ENCODE measurements at places on chromosomes 12 and 14. TPM values are rescaled to one million over a fixed set of nuclear protein-coding genes. Genes with fewer than 3 reads are reported as not detected.
A peak's percentile ranks its signal among the peaks of the same experiment; 100 is the strongest.

DNA sequence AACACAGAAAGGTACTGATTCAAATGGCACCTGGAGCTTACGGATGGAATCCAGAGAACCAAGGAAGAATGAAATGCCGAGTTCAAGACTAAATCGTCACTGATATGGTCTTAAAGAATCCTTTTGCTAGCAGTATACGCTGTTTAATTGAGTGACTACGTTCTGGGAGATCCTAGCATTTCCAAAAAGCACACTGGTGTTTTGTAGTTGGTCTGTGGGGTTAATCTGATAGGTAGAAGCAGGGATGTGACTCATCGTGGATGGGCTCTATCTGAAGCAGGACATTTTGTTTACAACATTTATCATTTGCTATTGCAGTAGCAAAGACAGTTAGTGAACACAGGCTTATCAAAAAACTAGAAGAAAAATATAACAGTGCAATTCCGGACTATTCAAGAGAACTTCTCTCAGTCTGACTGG lies 169.2 kb upstream of the HMGA2 start:
- no peaks in the 10 kb centered on the region for H3K36me3 ChIP-seq
- H3K4me3 ChIP-seq, result no peak overlapping the region
- no peaks in the 10 kb centered on the region for H3K27me3 ChIP-seq
- DNase-seq, result no peak

GRCh38 chr12:61717986-61718385 lies 542.2 kb upstream of the USP15 start:
- no peaks in the 10 kb centered on the region for H3K4me1 ChIP-seq
- no peaks in the 10 kb centered on the region for H3K36me3 ChIP-seq
- no peak overlapping the region for H3K4me3 ChIP-seq

DNA sequence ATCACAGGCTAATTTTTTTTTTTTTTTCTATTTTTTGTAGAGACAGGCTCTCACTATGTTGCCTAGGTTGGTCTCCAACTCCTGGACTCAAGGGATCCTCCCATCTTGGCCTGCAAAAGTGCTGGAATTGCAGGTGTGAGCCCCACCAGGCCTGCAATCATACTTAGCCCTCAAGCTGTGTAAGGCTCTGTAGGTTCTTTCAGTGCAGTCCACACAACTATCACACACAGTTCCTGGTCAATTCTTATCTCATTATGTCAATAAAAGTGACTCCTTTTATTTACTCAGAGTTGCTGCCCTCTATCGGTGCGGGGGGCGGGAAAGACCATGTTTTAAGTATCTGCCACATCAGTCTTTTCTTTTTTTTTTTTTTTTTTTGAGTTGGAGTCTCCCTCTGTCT lies 29.0 kb downstream of the SLC2A3 start:
- DNase-seq, result peak; percentile 56
- H3K4me1 ChIP-seq, result no peaks in the 10 kb centered on the region
- no peak overlapping the region for H3K27ac ChIP-seq
- H3K27me3 ChIP-seq, result no peaks in the 10 kb centered on the region
- H3K4me3 ChIP-seq, result no peak overlapping the region
- H3K36me3 ChIP-seq, result no peaks in the 10 kb centered on the region

- no peaks in the 10 kb centered on the region for H3K27me3 ChIP-seq
- no peak overlapping the region for H3K4me3 ChIP-seq
- H3K36me3 ChIP-seq, result no peaks in the 10 kb centered on the region
- DNase-seq, result no peak
- H3K4me1 ChIP-seq, result peaks cover 34% of the 10 kb centered on the region
Observed at GRCh38 chr12:47272412-47273190, 192.8 kb upstream of the AMIGO2 start.

- H3K4me1 ChIP-seq, result peaks cover 11% of the 10 kb centered on the region
- H3K4me3 ChIP-seq, result no peak overlapping the region
- H3K27ac ChIP-seq, result no peak overlapping the region
- DNase-seq, result no peak
- H3K36me3 ChIP-seq, result peaks cover 9% of the 10 kb centered on the region
Observed at GRCh38 chr12:120024193-120024592, 35.2 kb downstream of the BICDL1 start.

DNA sequence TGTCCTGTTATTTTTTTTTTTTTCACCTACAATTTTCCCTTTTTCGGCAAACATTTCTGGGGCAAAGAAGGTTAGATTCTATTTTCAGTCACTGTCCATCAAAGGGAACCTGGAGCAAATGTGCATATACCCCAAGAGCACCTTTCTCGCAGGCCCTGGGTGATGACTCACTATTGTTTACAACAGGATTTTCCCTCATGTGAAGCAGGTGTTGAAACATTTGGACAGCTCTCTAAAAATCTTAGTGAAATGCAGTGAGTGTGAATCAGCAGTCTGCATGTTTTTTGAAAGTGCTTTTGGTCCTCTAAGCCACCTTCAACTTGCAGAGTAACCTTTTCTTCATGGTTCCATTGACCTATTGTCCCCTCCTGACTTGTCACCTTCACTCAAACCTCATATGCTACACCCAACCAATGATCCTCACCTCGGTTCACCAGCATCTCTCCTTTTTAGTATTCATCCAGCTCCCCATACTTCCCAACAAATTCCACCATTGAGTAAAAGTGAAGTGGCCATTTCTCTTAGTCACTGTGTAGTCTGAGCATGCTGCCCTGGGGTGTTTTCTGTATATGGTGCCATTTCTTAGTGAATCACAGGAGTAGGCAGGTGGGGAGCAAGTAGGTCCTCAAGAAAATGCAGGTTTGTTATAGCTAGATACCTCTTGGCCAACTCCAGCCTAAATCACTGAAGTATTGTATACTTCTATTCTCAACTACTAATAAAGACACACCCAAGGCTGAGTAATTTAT lies 260.2 kb downstream of the BMP4 start:
- no peaks in the 10 kb centered on the region for H3K4me1 ChIP-seq
- peaks cover 5% of the 10 kb centered on the region for H3K27me3 ChIP-seq
- no peak for DNase-seq
- H3K4me3 ChIP-seq, result no peak overlapping the region

- H3K36me3 ChIP-seq, result peaks cover 4% of the 10 kb centered on the region
- H3K27ac ChIP-seq, result peak overlapping the region; percentile 71
- no peaks in the 10 kb centered on the region for H3K27me3 ChIP-seq
- peaks cover 18% of the 10 kb centered on the region for H3K4me1 ChIP-seq
- H3K4me3 ChIP-seq, result peak overlapping the region; percentile 86
- no peak for DNase-seq
Observed at GRCh38 chr12:56267443-56268071, 815 bp downstream of the COQ10A start.

DNA sequence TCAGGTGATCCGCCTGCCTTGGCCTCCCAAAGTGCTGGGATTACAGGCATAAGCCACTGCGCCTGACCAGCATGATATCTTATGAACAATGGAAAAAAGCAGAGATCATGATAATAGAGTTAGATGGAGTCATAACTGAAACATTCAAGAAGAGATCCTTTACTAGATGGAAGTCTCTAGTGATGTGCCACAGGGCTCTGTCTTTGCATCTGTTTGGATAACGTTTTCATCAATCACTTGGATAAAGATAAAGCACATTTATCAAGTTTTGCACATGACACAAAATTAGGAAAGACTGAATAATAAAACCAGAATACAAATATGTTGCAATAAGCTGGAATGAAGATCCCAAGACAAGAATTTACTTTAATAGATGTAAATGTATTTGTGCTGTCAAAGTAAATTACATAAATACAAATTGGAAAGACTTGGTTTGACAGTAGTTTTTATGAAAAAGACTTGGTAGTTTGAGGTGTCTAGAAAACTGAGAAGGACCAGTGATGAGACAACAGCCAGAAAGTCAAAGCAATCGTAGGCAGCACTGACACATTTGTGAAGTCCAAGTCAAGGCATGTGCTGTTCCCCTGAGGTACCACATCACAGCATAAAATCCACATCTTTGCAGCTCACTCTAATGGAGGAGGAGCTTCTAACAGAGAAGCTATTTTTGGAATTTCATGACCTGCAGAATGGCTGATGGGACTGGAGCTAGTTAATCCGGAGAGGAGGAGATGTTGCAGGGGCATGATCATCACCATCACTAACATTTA lies 28.5 kb downstream of the GPRC5A start:
- H3K27ac ChIP-seq, result no peak overlapping the region
- no peaks in the 10 kb centered on the region for H3K27me3 ChIP-seq
- H3K4me3 ChIP-seq, result no peak overlapping the region
- no peaks in the 10 kb centered on the region for H3K36me3 ChIP-seq
- no peaks in the 10 kb centered on the region for H3K4me1 ChIP-seq

DNA sequence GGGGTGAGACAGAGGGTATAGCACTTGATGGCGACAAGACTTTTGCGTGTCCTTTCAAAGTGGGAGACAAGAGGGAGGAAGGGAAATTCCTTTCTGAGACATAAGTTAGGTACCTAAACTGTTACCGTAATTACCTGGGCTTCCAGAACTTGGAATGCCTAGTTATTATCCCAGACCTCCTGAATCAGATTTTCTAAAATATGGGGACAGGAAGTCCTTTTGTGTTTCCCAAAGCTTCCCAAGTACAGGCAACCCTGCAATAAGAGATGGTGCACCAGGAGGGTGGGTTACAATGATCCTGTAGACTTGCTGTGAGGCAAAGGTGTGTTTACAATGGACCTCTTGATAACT lies 83.9 kb downstream of the CMKLR1 start:
- H3K27me3 ChIP-seq, result no peaks in the 10 kb centered on the region
- no peak overlapping the region for H3K27ac ChIP-seq
- no peak overlapping the region for H3K4me3 ChIP-seq

DNA sequence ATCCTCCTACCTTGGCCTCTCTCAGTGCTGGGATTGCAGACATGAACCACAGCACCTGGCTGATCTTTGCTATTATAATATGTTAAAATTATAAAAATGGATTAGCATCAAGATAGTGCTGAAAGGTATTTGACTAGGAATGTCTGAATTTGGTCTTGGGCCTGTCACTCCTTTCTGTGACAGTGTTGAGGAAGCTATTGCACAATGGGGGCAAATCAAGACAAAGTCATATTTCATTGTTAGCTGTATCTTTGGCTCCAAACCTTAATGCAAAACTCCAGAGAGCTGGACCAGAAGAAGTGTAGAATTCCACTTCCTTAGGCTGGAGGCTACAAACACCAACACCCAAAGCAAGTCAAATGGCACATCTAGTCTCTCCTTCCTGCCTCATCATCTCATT lies 42.2 kb downstream of the ZCRB1 start:
- peak overlapping the region; percentile 90 for H3K27ac ChIP-seq
- H3K36me3 ChIP-seq, result no peaks in the 10 kb centered on the region
- peaks cover 59% of the 10 kb centered on the region for H3K4me1 ChIP-seq

GRCh38 chr12:118984161-118984943 lies 3.0 kb downstream of the SRRM4 start:
- no peak for DNase-seq
- H3K4me1 ChIP-seq, result no peaks in the 10 kb centered on the region
- no peaks in the 10 kb centered on the region for H3K36me3 ChIP-seq
- no peak overlapping the region for H3K27ac ChIP-seq

GRCh38 chr14:54440037-54440436 lies 1.1 kb downstream of the CNIH1 start:
- H3K27me3 ChIP-seq, result no peaks in the 10 kb centered on the region
- peaks cover 61% of the 10 kb centered on the region for H3K4me1 ChIP-seq
- peak overlapping the region; percentile 74 for H3K27ac ChIP-seq
- H3K4me3 ChIP-seq, result peak overlapping the region; percentile 72
- DNase-seq, result no peak
- H3K36me3 ChIP-seq, result peaks cover 17% of the 10 kb centered on the region

DNA sequence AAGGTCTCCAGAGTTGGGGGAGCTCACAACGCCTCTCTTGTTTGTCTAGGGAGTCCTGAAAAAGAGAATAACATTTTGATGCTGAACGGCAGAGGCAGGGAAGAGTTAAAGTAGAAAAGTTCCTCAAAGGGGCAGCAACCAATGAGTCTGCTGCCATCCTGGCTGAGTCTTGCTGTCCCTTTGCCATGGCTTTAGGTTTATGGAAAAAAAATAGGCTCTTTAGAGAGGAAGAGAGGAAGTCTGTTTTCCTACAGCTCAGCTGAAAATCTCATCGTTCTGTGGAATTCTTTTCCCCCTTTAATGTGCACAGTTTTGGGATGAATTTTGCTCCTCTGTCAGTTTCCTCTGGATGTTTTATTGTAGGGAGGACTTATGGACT lies 314.8 kb upstream of the TBX3 start:
- DNase-seq, result no peak
- no peak overlapping the region for H3K27ac ChIP-seq
- no peak overlapping the region for H3K4me3 ChIP-seq
- H3K27me3 ChIP-seq, result no peaks in the 10 kb centered on the region
- H3K36me3 ChIP-seq, result no peaks in the 10 kb centered on the region

- no peak overlapping the region for H3K4me3 ChIP-seq
- H3K27ac ChIP-seq, result no peak overlapping the region
- H3K36me3 ChIP-seq, result no peaks in the 10 kb centered on the region
- no peak for DNase-seq
Observed at GRCh38 chr14:21169573-21169972, 13.7 kb upstream of the OR5AU1 start.

DNA sequence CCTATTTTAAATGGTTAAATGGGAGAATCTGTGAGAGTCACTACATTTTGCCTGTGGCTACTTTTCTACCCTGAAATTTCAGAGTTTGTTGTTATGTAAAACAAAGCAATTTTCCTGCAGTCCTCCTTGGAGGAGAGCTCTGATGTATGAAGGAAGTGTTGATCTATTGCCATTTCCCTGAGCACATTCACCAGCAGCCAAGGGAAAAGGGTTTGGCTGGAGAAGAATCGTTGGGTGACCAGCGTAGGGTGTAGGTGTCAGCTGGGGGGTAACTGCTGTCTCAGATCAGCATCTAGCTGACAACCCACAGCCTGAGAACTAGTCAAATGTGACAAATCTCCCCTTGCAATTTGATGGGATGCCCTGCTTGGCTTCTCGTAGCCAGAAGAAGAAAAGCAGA lies 230.5 kb downstream of the PDZRN4 start:
- H3K36me3 ChIP-seq, result no peaks in the 10 kb centered on the region
- no peak overlapping the region for H3K27ac ChIP-seq
- peaks cover 20% of the 10 kb centered on the region for H3K4me1 ChIP-seq

GRCh38 chr14:79464468-79464867 lies 746.8 kb downstream of the DIO2 start:
- no peak for DNase-seq
- H3K4me3 ChIP-seq, result no peak overlapping the region
- H3K27me3 ChIP-seq, result no peaks in the 10 kb centered on the region
- H3K27ac ChIP-seq, result no peak overlapping the region

- H3K27ac ChIP-seq, result no peak overlapping the region
- no peaks in the 10 kb centered on the region for H3K36me3 ChIP-seq
- no peaks in the 10 kb centered on the region for H3K27me3 ChIP-seq
- H3K4me3 ChIP-seq, result no peak overlapping the region
- no peak for DNase-seq
Observed at GRCh38 chr12:131092901-131093603, 139.3 kb downstream of the ADGRD1 start.

GRCh38 chr12:50841716-50842531 lies 802 bp upstream of the TMPRSS12 start:
- no peak for DNase-seq
- H3K27ac ChIP-seq, result no peak overlapping the region
- no peak overlapping the region for H3K4me3 ChIP-seq
- no peaks in the 10 kb centered on the region for H3K4me1 ChIP-seq

FAIM2 gene
- total RNA-seq, result 49.8 TPM

HOXC10 gene
- not detected for total RNA-seq

CCDC175 gene
- not detected for total RNA-seq

RNASE3 gene
- not detected for total RNA-seq

ART4 gene
- total RNA-seq, result not detected

CPNE8 gene
- not detected for total RNA-seq

MMAB gene
- total RNA-seq, result 46.1 TPM

DENND5B gene
- total RNA-seq, result 5.5 TPM

Measured in Karpas-422 (cell line).